ENCODE measurements at places on chromosomes 1 and 21.

- DNase-seq: no peak
Measured at GRCh38 chr1:178337091-178337706, 159.6 kb downstream of the CLEC20A start.

GRCh38 chr1:203996126-203996525 is 76.8 kb upstream of the SOX13 start:
- DNase-seq: no peak

DNA sequence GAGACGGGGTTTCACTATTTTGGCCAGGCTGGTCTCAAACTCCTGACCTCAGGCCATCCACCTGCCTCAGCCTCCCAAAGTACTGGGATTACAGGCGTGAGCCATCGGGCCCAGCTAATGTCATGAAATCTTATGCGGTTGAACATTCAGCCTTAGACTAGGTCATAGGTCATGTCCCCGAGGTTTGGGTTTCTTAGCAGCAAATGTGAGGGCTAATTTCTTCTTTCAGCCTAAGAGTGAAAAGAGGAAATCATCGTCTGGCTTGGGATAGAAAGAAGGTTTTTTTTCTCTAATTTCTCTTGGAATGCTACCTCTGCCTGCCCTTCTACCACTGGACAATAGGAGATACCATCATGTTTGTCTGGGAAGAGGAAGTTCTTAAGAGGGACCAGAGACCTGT is 18.0 kb upstream of the PIK3CD start:
- DNase-seq: no peak

- no peak for DNase-seq
Measured at GRCh38 chr1:151596166-151596953, 15.5 kb upstream of the SNX27 start.

DNA sequence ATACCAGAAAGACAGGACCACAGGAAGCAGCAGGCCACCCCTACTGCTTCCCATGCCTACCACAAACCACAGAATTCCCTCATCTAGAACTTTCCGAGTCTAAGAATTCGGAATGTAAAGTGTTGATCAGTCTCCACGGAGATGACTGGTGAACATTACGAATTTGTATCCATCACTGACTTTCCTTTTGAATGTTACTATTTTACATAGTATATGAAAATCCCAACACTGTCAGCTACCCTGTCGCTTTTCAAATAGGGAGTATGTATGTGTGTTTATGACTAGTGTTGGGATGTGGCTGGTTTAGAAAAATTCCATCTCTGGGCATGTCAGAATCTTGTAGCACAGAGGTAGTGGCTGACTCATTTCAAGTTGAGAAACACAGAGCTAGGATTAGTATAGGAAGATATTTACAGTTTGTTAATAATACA is 118.2 kb downstream of the COQ8A start:
- peak; percentile 55 for DNase-seq

- DNase-seq: peak; percentile 58
Measured at GRCh38 chr1:201229771-201230635, 39.4 kb downstream of the IGFN1 start.

- no peak for DNase-seq
Measured at GRCh38 chr1:180951836-180952656, 39.3 kb downstream of the KIAA1614 start.

DNA sequence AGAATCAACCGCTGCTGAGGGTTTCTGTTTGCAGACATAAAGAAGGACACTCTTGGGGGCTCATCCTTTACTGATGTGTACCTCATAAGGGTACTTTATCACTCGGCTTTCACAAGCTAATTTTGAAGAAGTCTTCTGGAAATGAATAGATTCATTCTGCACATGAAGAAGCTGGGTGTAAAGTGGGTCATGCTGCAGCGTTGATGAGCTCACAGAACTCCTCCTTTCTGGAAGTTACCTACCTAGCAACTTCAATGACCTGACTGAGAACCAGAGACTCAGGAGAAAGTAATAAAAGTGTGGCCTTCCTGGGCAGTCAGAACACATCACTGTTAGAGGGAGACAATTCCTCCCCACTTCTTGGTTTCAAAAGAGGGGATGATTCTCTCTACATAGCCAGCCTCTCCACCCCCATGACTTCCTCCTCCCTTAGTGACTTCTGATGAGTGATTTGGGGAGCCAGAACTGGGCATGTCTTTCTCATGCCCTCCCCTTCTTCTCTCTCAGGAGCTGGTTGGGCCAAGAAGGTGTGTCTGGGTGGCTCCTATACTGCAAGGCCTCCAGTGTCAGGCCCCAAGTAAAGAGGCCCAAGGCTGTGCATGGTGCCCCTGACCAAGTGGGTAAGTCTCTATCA is 27.0 kb downstream of the PCNX2 start:
- DNase-seq: no peak

GRCh38 chr1:9784508-9785133 is 39.1 kb downstream of the CLSTN1 start:
- DNase-seq: peak; percentile 38

- no peak for DNase-seq
Measured at GRCh38 chr1:172483448-172483847, 39.6 kb upstream of the PIGC start.

DNA sequence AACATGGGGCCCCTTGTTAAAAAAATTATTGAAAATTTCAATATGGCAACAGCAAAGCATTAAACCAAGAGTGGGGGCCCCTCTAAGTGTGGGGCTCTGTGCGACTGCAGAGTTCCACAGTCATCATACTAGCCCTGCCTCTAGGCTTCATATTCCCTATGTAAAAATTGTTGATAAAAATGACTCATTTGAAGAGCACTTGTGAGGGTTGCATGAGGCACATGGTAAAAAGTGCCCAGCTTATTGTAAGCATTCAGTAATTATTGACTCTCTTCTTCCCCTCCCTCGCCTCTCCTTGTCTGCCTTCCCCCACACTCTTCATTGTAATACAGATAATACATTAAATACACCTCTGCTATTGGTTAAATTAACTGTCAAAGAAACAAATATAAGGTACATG is 86.7 kb upstream of the PTBP2 start:
- DNase-seq: no peak

DNA sequence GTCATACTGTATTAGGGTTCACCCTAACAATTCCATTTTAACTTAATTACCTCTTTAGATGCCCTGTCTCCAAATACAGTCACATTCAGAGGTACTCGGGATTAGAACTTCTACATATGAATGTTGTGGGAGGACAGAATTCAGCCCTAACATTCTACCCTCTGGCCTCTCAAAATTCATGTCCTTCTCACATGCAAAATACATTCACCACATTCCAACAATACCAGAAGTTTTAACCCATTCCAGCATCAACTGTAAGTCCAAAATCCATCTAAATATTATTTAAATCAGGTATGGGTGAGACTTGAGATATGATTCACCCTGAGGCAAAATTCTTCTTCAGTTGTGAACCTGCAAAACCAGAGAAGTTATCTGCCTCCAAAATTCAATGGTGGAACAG is 14.5 kb downstream of the LY9 start:
- no peak for DNase-seq

- no peak for DNase-seq
Measured at GRCh38 chr1:58293388-58293787, 253.1 kb downstream of the OMA1 start.

DNA sequence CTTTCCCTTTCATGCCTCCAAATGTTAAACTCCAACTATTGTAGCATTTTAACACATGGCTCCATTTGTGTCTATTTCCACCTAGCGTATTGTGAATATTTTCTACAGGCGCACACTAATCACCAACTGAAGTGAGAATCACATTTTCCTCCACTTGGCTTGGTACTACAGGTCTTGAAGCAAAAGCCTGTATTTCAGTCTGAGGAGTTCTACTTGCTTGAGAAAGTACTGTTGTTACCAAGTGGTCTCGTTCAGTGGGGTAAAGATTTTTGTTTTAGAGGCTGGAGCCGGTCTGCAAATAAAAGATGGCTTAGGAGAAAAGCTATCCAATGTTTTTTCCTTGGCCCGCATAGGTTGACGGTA is 550 bp upstream of the PTBP2 start:
- no peak for DNase-seq

- no peak for DNase-seq
Measured at GRCh38 chr1:183061194-183061593, 38.0 kb downstream of the LAMC1 start.

GRCh38 chr1:49971088-49971487 is 52.7 kb downstream of the AGBL4 start:
- DNase-seq: no peak

- no peak for DNase-seq
Measured at GRCh38 chr1:18466676-18467075, 14.1 kb upstream of the KLHDC7A start.

- DNase-seq: peak; percentile 84
Measured at GRCh38 chr1:87826681-87827251, 498.1 kb downstream of the LMO4 start.

GRCh38 chr21:45848331-45848730 is 133.2 kb upstream of the COL6A1 start:
- no peak for DNase-seq

DNA sequence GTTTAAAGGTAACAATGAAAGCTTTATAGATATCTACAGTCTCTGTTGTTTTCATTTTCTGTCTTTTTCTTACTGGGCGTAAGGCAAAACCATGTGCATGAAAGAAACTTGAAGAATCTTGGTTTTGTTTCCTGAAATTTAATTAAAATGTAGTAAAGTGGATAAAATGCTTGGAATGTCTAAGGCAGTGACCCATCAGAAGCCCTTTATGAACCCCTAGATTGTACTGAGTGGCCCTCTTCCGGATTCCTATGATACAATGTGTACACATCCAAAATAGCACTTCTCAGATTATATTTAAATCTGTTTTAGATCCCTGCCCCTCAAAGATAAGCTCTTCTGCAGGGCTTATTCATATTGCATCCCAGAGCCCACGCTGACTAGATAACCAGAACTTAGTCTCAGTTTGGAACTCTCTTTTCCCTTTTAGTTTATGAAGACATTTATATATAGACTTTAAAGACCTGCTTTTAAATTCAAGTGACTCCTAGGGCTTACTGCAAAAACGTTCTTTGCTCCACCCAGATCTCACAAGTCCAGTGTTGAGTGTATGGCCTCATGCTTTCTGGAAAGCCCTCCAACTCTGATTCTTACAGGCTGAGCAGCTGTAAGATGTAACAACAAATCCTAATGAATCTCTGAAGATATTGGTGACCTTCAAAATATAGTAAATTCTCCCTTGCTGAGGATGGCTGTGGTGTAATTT is 142.9 kb downstream of the LRRC7 start:
- peak; percentile 2 for DNase-seq

GRCh38 chr1:169604781-169605560 is 18.7 kb upstream of the F5 start:
- DNase-seq: no peak

DNA sequence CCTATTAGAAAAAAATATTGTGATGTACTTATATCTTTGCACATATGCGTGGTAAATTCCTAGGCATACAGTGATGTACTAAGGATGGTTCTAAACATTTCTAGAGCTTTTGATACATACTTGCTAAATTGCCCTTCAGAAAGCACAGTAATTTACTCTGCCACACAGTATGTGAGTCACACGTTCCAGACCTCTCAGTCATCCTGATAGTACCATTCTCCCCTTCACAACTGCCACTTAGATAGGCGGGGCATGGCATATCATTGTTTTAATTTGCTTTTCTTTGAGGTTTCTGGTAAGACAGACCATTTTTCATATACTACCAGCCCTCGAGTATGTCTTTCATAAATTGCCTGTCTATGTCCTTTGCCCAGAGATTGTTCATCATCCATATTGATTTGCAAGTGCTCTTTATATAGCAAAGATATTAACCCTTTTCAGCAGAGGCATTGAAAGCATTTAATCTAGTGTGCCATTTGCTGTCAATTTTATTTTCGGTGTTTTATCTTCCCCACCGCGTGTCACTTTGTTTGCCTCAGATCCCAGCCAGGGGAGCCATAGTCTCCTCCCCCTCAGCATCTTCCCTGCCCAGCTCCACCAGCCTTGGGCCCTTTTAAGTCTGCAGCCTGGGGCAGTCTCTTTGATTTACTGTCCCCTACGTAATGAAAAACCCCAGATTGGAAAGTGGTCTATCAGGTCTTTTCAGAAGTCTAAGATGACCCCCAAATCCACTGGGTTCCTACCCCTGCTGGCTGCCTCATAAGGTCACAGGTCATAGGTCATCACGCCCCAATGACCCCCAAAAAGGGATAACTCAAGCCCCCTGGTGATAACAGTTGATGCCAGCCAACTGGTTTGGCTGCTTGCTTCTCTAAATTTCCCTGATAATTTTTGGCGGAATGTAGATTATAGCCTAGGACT is 11.8 kb upstream of the PAX7 start:
- no peak for DNase-seq

- no peak for DNase-seq
Measured at GRCh38 chr1:64570267-64570855, 100.4 kb downstream of the CACHD1 start.

GRCh38 chr1:115668579-115668978 is 26.8 kb downstream of the VANGL1 start:
- peak; percentile 90 for DNase-seq

GRCh38 chr1:100229681-100230443 is 19.8 kb downstream of the DBT start:
- no peak for DNase-seq

- peak; percentile 90 for DNase-seq
Measured at GRCh38 chr1:45846931-45847330, 43.5 kb downstream of the MAST2 start.

GRCh38 chr1:74246315-74246714 is 11.1 kb downstream of the TNNI3K start:
- DNase-seq: no peak

DNA sequence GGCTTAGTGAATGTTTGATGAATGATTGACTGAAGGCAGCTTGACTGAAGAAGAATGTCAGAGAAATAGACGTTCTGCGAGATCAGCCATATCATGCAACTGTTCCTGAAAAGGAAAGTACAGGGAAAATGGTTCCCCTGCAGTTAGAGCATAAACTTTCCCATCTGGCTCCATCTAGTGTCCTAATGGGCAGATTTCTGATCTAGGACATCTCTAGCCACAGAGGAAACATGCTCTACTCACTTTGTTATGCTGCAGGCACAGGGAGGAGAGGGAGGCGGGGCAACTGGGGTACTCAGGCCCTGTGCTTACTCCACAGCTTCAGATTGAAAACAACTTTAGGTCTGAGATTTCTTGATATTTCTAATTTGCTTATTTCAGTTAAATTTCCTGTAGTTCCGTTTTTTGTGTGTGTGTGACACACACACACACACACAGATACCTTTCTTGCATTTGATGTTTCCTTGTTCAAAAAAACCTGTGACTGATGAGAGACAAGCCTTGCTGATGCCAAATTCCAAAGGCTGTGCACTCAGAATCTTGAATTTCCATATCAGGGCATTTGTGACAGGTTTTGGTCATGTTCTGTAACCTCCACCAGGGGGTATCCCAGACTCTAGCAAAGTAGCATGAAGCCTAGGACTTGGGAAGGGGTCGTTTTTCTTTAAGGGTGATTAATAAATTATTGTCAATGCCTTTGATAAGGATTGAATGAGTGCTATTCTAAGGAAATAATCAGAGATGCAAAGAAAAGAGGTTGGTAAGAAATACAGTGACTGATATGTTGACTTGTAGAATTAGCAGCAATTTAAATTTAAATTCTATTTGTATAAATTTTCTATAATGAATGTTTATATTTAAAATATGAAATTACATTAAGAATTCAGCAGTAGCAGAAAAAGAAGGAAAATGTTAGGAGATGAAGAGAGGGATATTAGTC is 139.7 kb upstream of the BEND5 start:
- peak; percentile 86 for DNase-seq

- peak; percentile 90 for DNase-seq
Measured at GRCh38 chr1:215749414-215749813, 182.3 kb downstream of the KCTD3 start.

GRCh38 chr1:240332672-240333071 is 241.0 kb downstream of the FMN2 start:
- DNase-seq: no peak

All from fibroblast of skin of abdomen (primary cell).